ENCODE measurements at places on chromosomes 3 and 15.

DNA sequence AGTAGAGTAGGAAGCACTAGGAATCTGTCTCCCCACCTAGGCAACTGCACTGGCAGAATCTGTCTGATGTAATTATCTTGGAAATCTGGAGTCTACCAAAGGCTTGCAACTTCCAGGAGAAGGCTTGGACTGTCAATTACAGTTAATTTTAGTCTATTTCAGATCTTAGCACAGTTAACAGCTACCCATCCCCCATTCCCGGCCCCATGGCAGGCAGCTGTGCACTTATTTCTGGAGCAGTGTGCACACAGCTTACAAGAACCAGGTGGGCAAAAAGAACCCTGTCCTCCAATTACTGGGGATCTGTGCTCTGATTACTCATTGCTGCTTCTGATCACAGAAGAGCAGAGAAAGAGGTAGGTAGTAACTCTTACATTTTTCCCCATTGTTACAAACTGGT is 12.3 kb upstream of the CDAN1 start:
- DNase-seq: no peak

- DNase-seq: no peak
These were observed 387.3 kb downstream of the FGF12 start for GRCh38 chr3:192340031-192340430.

GRCh38 chr3:192883512-192883911 is 34.1 kb downstream of the MB21D2 start:
- DNase-seq: no peak

DNA sequence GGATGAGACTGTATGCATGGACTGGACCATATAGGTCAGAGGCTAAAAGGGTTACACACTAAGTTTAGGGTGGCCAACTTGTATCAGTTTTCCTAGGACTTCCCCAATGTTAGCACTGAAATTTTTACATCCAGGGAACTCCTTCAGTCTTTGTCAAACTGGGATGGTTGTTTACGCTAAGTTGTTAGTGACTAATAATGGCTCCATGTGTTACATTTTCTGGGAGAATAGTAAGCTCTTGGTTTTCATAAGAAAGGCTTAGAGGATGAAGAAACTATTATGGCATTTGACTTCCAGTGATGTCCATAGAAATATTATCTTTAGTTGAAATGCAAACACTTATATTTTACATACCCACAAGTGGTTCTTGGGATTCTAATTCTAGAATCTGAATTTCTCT is 57.9 kb upstream of the ST3GAL6 start:
- no peak for DNase-seq

GRCh38 chr15:40487816-40488682 is 17.3 kb downstream of the CHST14 start:
- no peak for DNase-seq

- DNase-seq: no peak
These were observed 102.9 kb downstream of the LRRC49 start for GRCh38 chr15:70995383-70995970.

GRCh38 chr15:36594556-36595090 is 15.2 kb downstream of the CDIN1 start:
- DNase-seq: no peak

GRCh38 chr3:196419386-196419785 is 12.8 kb downstream of the UBXN7 start:
- DNase-seq: no peak
